Activated CD4-positive, alpha-beta T cell treated with anti-CD3 and anti-CD28 coated beads, Interleukin-2, amount 50 U/mL, for 48 hours (primary cell): ENCODE measurements at places on chromosomes 3 and 15.
A peak's percentile ranks its signal among the peaks of the same experiment; 100 is the strongest.

DNA sequence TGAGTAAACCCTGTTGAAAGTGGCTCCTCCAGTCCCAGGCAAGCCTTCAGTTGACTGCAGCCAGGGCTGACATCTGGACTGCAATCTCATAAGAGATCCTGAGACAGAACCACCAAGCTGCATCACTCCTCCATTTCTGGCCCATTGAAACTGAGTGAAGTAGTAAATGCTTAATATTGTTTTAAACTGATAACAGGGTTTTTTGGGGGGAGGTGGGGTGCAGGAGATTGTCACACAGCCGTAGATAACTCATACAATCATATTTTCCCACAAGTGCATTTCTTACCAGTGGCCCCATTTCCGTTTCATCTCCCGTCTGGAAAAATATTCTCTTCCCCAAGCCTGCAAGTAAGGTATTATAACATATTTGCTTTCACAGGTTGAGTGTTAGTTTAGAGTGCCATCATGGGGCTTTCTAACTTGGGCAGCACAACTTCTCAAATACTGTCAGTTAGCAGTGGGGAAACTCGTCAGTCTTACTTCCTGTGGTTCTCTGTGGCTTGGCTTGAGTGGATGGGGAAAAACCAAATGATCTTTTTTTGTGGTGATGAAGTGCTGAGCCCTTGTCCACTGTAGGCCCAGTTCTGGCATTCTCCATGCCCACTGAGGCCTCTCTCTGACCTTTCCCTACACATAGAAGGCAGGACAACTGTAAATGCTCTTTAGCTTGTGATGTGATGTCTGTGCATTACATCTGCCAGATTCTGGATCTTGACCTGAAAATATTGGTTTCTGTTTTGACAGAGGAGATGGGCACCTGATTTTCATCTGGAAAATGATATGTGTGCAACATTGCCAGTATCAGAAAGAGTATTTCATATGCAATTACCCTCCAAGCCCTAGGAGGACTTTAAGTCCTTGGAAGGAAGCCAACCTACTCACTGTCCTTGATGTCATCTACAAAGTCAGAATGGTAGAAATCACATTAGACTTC is 90.1 kb upstream of the BHLHE40 start:
- DNase-seq: no peak

- DNase-seq: no peak
These were observed 32.2 kb downstream of the GOLGA6A start for GRCh38 chr15:74050127-74050526.

DNA sequence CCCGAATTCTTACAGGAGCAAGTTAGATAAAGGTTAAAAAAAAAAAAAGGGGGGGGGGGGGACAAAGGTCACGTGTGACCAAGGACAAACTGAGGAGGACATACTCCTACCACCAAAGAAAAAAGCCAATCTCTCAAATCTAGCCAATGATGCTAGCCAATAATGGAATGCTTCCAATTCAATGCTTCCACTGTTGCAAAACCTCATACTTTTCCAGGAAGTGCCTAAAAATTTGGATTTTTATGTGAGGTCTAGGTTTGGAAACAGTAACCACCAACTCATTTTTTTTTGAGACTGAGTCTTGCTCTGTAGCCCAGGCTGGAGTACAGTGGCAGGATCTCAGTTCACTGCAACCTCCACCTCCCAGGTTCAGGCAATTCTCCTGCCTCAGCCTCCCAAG is 11.4 kb downstream of the MSL2 start:
- no peak for DNase-seq

DNA sequence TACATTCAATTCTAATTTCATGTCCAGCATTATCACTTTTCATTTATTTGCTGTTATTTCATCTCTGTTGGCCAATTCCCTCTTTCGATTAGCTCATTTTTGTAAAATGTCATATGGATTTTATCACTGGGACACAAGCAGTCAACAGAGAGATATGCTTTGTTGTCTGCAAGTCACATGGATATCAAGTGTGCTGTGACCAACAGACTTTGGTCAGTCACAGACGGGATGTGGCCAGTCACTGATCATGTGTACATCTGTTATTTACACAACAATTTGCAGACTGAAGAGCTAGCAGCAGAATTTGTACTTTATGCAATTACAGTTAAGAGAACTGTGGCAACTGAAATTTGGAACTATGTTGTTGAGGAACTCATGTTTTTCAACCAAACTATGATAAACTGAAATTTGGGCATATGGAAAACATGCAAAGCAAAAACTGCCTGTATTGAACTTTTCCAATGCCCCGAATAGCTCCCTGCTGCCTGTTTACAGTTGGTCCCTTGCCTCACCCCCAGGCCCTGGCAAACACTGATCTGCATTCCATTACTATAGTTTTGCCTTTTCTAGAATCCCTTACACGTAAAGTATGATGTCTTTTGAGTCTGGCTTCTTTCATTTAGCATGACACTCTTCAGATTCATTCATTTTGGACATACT is 104.4 kb downstream of the RPL22L1 start:
- DNase-seq: no peak

DNA sequence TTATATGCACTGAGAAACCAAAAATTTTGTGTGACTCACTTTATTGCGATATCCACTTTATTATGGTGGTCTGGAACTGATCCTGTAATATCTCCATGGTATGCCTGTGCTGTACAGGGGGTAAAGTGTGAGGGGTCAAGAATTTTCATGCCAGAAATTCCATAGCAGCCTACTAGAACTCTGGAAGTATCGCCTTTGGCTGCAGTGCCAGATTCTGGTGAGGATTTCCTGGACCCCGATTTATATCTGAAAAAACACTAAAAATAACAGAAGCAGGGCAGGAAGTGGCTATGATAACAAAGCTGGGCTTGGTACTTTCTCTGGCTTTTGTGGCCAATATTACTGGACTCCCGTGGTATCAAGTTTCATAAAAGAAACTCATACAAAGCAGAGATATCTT is 36.4 kb downstream of the CCDC80 start:
- no peak for DNase-seq

DNA sequence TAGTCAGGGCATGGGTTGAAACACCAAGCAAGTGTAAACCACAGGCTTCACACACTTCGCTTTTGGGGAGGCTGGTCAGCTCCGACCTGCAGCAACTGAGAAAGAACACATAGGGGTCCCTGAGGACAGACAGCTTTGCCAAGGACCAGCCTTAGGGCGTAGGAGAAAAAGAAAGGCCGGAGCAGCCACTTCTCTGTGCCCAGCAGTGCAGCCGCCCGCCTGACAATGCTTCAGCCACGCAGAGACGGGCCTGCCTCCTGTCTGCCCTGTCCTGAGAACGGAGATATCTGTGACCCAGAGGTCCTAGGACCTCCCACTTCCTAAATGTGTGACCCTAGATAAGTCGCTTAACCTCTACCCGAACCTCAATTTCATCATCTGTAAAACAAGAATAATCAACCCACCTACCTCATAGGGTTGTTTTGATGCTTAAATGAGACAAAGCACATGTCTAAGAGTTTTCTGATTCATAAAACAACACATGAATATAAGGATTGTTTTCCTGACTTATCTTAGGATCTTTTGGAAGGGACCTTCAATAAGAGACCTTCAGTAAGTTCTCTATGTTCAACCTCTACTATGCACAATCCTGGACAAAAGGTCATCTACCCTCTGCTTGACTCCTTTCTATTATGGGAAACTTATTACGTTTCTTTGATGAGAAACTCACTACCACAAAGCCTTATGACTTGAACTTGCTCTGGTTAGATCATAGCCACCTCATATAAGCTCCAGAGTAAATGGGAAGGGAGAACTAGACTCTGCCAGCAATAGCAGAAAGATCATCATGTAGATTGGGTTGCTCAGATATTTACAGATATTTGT is 32.9 kb upstream of the RFTN1 start:
- DNase-seq: no peak

- DNase-seq: no peak
These were observed 17.2 kb downstream of the ATRIP start for GRCh38 chr3:48463703-48464102.

DNA sequence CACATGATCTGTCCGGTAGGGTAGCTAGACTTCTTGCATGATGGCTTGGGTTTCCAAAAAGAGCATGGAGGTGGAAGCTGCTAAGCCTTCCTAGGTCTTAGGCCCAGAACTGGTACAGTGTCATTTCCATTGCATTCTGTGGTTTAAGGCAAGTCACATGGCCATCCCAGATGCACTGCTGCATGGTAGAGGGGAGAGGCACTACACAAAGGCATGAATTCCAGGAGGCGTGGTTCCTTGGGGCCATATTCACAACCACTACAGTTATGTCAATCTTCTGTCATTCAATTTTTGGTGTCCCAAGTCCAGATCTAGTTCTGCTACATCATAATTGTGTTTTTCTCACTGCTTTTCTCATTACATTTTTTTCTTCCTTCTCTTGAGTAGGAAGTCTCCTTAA is 122.2 kb upstream of the CHRM5 start:
- no peak for DNase-seq

- no peak for DNase-seq
These were observed 238.6 kb upstream of the TMC3 start for GRCh38 chr15:81612631-81613030.

- no peak for DNase-seq
These were observed 4.7 kb downstream of the LTF start for GRCh38 chr3:46460051-46460450.

DNA sequence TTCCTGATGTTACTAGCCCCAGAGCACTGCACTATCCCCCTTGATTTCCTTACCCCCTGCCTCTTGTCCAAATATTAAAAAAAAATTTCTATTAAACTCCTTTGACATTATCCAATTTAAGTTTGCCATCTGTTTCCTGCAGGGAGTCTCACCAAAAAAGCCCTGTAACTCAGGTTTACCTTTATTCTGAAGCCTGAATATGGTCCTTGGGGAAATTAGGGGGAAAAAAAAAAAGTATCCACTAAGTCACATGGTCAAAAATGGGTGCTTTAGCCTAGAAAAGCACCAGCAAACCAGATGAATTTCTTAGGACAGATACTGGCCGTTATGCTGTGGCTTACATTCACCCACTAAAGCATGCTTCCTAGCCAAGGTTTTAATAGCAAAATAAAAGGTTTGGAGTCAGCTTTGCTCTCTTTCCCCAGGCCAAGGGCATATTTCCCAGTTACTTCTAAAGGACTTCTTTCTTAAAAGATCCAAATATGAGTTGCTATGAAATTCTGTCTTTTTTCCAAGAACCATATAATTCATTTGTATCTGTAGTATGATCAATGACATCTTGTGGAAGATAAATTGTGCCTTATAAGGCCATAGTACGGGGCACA is 394.9 kb downstream of the LSAMP start:
- DNase-seq: no peak

- DNase-seq: peak; percentile 15
These were observed 47.0 kb upstream of the SELENOK start for GRCh38 chr3:53938645-53939044.

DNA sequence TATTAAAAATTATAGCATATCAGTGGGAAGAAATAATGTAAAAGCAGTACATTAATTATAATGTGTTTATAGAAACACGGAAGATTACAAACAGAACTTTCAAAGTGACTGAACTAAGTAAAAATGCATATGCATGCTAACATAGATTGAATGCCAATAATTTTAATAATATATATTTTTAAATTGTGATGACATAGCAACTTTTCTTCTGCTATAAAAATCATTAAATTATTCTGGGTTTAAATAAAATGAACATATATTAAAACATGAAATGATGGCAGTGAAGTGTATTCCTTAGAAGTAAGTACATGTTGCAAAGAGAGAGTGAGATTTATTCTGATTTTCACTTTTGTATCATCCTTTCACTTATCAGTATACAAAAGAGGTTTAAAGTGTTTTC is 128.9 kb downstream of the CHL1 start:
- no peak for DNase-seq

DNA sequence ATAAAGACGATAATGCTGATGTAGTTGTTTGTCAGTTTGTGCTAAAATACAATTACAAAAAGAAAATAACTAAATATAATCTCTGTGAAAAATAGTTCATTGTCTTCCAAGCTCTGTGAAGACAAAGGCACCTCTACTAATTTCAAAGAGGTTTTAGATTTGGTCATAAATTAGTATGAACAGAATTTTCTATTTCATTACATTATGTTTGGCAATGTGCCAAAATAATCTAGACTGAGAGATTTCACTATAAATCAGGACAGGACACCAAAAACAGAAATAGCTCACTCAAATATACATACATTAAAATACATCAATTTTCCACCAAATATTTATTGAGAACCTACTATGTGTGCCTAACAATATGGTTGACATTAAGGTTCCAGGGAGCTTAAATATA is 264.9 kb upstream of the CCDC54 start:
- DNase-seq: no peak
